ENCODE measurements at places on chromosomes 2 and 18.

DNA sequence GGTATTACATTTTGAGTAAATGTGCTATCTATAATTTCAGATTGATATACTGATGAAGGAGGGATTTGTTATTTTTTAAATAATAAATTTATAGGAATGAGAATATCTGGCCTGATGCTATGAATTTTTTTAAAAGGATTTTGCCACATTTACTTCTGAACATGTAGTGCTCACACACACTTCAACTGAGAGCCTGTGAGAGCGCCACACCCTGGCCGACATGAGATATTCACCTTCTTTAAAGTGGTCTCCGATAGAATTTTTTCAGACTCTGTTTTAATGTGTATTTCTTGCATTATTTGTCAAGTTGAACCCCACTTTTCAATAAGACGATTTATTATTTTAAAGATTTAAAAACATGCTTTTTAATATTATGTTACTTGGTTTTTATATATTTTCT, 813.3 kb downstream of the DCC start:
- no peak for DNase-seq

DNA sequence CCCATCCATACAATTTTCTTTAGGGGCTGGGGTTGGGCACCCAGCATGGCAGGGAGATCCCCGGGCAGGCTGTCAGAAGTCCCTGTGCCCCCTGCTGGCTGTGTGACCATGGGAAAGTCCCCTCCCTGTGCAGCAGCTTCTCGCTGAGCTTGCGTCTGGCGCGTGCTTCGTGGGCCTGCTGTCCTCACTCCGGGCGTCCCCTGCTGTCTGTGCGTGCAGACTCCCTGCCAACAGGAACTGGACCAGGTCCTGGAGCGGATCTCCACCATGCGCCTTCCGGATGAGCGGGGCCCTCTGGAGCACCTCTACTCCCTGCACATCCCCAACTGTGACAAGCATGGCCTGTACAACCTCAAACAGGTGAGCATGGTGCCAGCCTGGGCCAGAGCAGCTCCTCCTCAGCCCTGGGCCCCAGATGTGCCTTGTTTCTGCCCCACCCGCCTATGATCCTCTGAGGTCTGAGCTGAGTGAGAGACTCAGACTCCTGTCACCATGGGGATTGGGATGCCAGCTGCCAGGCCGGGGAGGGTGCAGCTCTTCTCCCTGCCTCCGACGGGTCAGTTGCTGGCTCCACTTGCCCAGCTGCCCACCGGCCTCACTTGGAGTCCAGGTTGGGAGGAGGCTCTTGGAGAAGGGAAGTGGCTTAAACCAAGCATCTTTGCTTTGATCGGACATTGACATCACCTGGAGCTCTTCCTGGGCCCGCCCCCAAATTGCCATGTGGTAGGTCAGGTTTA, 28.6 kb downstream of the IGFBP2 start:
- no peak for DNase-seq

DNA sequence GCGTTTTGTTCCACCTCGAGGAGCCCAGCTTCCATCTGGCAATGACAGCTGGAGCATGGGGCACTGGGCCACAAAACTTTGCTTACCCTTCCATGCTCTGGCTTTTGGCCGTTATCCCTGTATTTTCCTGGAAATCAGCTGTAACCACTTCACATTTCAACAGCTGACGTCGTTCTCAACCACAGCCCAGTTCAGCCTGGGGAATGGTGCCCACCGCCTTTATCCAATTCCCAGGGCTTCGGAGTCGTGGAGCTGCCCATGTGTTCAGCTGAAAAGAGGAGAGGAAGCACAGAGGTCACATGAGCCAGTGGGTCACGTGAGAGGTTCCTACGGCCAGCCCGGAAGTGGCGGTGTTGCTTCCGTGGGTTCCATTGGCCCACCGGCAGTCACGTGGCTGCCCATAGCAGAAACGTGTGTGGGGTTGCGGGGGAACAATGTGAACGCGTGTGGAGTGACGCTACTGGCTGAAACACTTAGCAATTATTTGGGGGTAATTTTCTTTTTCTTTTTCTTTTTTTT, 16.7 kb upstream of the EDAR start:
- no peak for DNase-seq

DNA sequence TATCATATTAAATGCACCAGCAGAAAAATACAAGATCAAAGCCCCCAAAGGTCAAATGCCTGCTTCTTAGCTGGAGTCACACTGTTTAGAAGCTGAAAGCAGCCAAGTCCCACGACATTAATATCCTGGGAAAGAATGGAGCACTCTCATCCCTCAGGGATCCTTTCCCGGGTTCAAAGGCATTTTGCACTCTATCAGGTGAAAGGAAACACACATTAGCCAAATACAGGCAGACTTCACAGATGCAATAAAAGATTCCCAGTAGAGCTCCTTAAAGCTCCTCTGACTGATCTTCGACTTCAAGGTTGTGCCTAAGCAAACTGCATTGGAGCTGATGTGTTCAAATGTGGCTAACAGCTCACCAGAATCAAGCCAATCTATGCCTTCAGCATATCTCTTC, 158.4 kb downstream of the RNF152 start:
- no peak for DNase-seq

DNA sequence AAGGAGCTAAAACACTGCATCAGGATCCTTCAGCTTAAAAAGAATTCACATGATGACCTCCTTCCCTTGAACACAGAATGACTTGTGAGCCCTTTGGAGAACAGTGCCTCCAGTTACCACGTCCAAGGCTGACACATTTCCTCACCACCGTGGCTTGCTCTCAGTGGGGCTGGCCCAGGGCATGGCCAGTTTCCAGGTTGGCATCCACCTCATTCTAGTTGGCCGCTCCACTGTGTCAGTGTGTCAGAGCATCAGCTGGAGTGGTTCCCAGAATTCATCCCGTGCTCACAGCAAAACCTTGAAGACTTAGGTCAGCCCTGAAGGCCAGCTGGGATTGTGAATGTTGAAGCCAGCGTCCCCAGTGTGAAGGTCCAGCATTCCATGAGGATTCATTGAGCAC, 158.5 kb downstream of the INSIG2 start:
- no peak for DNase-seq

- DNase-seq, result peak; percentile 46
Measured at GRCh38 chr2:223247136-223247535, 195.1 kb downstream of the KCNE4 start.

- no peak for DNase-seq
Measured at GRCh38 chr2:69306393-69306821, 80.6 kb downstream of the GFPT1 start.

GRCh38 chr2:101855776-101856175, 136.0 kb upstream of the IL1R2 start:
- DNase-seq, result no peak

- peak; percentile 69 for DNase-seq
Measured at GRCh38 chr2:143347271-143347695, 218.1 kb downstream of the ARHGAP15 start.

- no peak for DNase-seq
Measured at GRCh38 chr18:48991319-48991660, 40.5 kb upstream of the SMAD7 start.

GRCh38 chr2:24421668-24422067, 61.3 kb upstream of the ITSN2 start:
- DNase-seq, result peak; percentile 72

DNA sequence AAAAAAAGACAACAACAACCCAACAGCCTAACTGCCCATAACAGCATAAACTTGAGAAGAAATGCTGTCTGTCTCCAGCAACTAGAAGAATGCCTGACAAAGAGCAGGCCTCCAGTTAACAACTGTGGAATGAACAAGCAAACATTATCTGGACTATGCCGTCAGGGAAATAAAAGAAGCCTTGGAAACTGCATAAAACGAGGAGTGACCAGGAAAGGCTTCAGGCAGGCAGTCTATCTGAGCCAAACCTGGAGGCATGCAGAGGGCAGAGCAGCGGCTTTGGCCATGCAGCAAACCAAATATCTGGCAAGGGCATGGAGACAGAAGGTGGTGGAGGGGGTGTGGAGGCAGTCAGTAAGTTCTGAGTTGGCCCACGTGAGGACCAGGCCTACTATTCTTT, 11.1 kb downstream of the HES6 start:
- DNase-seq, result no peak

GRCh38 chr2:44582363-44583008, 220.7 kb downstream of the CAMKMT start:
- DNase-seq, result no peak

DNA sequence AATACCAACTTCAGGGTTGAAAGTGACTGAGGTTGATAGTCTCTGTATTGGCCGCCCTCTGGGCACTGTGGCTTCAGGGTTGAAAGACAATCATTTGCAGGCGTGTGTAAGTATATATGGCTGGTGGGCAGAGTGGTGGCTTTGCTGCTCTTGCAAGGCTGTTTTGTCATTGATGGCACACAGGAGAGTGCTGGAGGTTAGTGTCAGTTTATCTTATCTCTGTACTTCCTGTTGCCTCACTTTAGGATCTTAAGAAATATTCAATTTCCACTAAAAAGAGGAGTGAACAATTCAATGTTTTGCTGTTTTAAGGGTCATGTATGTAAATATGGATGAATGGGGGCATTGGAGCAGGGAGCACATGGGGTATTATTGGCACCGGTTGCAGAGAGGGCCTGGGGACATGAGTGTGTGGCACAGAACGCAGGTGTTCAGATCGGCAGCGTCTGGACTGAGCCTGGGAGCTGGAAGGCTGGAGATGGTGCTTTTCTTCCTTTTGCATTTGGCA, 51.5 kb downstream of the NCK2 start:
- DNase-seq, result peak; percentile 20

- DNase-seq, result no peak
Measured at GRCh38 chr18:23066060-23066459, 69.2 kb upstream of the CABLES1 start.

DNA sequence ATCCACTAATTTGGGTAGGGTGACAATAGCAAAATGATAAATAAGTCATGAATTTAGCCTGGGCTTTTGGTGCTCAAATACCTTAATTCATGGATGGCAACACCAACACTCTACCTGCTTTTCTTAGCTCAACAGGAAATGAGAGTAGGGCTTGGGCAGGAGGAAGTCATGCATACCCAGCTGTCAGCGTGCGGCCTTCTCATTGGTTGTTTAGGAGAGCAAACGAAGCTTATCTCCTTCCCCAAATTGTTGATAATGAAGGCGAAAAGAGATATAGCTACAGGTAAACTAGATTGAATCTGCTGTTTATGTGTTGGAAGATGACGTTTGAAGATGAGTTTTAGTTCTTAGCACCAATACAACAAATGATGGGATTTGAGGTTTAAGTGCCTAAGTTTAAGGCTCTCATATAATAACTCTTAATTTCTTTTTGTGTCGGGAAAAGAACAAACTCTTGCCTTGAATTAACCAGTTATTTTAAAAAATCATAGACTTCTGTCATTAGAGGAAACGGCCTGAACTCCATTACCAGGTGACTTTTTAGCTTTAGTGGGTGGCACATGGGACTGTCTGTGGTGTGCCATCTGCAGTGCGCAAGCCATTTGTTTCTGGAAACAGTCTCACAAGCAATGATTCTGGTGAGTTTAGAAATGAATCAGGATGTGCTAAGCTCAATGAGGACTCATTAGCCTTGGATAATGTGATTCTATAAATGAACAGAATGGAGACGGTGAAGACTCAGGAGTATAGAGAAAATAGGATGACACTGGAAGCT, 19.8 kb downstream of the MAP4K4 start:
- no peak for DNase-seq
